ENCODE measurements at places on chromosomes 5 and 9.

DNA sequence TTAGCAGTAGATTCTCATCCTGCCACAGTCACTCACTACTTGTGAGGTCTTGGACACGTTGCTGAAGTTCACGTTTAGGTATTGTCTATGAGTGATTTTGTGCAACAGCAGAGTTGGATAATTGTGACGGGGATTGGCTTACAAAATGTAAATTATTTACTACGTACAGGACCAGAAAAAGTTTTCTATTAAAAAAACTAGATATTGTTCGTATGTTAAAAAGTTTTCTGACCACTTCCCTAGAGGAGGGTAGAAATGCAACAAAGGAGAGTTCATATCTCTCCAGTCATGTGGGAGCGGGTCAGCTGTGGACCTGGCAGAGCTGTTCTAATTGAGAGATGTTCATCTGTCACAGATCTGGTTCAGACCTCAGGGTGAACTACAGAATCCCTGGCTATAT is 976.1 kb upstream of the NUDT12 start:
- DNase-seq = no peak

- no peak for DNase-seq
Observed at GRCh38 chr5:131610198-131611063, 24.6 kb downstream of the RAPGEF6 start.

DNA sequence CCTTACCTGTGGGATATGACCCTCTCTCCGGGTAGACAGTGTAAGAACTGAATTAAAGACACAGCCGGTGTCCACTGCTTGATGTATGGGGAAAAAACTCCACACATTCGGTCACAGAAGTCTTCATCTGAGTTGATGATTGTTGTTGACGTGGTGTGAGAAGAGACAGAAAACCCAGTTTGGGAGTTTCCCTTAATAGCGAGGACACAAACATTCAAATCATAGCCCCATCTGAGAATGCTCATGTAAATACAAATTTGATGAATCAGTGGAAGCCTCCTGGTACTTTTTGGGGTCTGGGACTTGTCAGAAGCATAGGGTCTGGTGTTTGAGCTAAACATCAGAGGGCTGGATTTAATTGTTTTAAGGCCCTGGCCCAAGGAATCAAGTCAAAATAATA is 11.0 kb downstream of the HAVCR1 start:
- DNase-seq = no peak

- DNase-seq = no peak
Observed at GRCh38 chr9:7707934-7708333, 91.6 kb downstream of the DMAC1 start.

GRCh38 chr5:79147076-79147475 is 35.5 kb downstream of the BHMT start:
- no peak for DNase-seq

DNA sequence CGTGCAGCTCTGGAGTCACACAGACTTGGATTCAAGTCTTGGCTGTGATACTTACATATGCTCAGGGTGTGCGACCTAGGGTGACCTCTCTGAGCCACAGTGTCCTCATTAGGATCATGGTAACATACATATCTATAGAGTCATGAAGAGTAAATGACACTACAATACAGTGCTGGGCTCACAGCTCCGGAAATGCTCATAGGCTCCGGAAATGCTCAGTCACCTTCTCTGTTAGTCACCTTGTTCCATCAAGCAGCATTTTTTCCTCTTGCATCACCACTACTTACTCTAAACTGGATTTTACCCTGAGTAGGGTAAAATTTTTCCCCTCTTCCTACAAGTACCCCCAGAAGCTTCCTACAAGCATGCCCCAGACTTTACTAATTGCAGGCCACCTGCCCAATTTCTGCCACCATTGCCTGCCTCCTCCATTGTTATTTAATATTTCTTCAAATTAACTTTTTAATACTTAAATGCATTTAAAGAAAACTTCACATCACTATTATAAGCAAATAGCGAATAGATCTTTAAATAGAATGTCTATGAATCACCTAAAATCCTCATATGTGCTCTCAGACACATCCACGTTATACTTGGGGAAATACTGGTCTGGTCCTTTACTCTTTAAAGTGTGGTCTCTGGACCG is 147.6 kb upstream of the SPRY4 start:
- no peak for DNase-seq

- no peak for DNase-seq
Observed at GRCh38 chr5:146426853-146427618, 20.1 kb upstream of the TCERG1 start.

Measured in effector CD8-positive, alpha-beta T cell (primary cell).